ENCODE measurements at places on chromosomes 6 and 20. TPM values are rescaled to one million over a fixed set of nuclear protein-coding genes. Genes with fewer than 3 reads are reported as not detected.

Gene MUC22
- polyA plus RNA-seq: not detected

Gene NHLRC1
- 1.2 TPM for polyA plus RNA-seq

Gene ELOVL2
- 5.4 TPM for polyA plus RNA-seq

Gene ATP9A
- polyA plus RNA-seq: 63.1 TPM

Gene FOXA2
- polyA plus RNA-seq: not detected

Measured in neural cell (in vitro differentiated cells).